ENCODE measurements at places on chromosomes 1 and 21.

DNA sequence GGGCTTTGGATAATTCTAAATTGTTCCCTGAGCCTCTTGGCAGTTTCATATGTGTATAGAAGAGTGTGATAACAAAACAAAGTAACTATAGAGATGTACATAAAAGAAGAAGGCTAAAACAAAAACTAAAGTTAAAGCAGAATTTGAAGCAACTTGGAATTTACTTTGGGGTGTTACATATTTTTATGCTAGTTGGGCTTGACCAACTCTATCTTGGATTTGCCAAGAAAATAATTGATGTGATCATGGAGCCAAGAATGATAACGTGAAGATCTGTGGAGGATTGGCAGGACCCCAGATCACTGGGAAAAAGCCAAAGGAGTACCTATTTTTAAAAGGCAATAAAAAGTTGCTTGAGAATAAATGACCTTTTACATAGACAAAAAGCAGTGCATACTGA lies 206.9 kb downstream of the LMO4 start:
- DNase-seq, result no peak

GRCh38 chr1:215890438-215890837 lies 323.3 kb downstream of the KCTD3 start:
- no peak for DNase-seq

DNA sequence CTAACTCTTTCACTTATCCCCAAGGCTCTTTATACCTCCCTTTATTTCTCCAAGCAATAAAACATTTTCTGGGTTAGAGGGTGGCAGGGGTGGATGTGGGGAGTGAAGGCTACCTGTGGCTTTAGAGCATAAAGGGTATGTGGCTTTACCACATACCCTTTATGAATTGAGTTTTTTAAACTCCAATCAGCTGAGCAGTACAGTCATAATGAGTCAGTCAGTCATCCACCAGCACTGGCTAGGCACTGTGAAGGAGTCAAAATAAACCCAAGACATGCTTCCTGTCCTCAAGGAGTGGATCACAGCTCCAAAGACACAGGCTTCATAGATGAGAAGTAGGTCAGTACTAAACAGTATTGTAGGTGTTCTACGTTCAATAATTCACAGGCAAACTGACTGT lies 2.6 kb upstream of the TDRD10 start:
- DNase-seq, result no peak

- DNase-seq, result no peak
These were observed 715 bp upstream of the ARTN start for GRCh38 chr1:43932786-43933385.

DNA sequence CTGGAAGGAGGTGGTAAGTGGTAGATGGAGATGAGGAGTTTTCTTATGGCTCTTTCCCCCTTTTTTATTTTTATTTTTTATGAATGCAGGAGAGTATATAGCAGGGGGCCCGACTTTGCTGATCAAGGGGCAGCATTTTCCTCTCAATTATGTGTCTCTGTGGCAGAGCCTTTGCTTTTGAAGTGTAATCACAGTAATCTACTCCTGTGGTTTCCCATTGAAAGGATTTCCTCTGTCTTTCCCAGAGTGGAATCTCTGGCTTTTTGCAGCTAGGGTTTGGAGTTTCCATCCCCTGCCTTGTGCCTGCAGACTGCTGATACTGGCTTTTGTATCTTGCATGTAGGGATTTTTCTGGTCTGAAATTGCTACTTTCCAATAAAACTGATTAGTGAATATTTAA lies 29.1 kb downstream of the ARID1A start:
- DNase-seq, result no peak

- DNase-seq, result no peak
These were observed 156.4 kb downstream of the PTGER3 start for GRCh38 chr1:70891051-70891843.

DNA sequence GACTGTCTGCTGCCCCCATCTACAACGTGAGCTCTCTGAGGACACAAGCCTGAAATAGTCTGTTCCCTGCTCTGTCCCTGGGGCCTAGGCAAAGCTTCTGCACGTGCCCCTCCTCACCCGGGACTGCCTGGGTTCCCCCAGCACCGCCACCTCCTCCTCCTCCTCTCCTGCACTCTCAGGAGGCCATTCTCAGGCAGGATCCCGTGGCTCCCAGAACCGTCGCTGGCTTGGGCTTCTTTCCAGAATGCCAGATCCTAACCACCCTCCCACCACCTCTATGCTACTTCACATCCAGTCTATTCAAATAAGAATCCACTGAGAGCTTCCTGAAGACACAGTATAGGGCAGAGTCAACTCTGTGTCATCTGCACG lies 11.2 kb downstream of the NPHP4 start:
- no peak for DNase-seq

DNA sequence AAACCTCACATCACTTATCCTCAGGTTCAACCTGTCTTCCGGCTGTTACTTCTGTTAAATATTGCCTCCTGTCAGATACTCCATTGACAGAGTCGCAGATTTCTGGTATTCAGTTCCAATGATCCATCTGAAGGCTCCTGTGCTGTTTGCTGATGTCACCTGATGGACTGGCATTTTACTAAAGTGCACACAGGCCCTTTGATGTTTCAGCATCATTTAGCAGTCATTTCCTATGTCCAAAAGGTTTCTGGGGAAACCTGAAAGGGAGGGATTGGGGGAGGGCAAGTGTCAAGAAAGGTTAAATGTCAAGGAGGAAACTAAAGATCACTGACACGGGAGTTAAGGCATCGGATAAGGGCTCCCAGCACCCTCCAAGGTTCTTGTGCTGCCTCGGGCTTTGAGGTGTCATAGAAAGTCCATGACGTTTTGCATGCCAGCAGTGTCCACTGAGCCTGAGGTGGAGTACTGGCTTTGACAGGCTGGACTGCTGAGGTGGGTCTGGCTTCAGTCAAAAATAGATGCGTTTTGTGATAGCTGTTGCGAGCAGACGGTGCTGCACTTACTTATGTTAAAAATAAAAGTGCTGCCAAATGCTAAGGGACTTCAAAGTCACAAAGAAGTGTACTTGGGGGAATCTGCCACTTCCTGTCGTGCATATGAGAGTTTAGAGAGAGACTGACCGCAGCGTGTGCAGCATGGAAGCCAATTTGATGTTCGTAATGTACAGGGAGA lies 30.8 kb downstream of the XCL2 start:
- DNase-seq, result no peak

GRCh38 chr1:115052454-115053083 lies 22.9 kb downstream of the TSHB start:
- no peak for DNase-seq

Data from anterior cingulate cortex (tissue), 58 donors.